Activated CD8-positive, alpha-beta memory T cell treated with anti-CD3 and anti-CD28 coated beads for 4 hours (primary cell): ENCODE measurements at places on chromosomes 7 and 10.

- DNase-seq: no peak
Measured at GRCh38 chr10:10498781-10499180, 518.9 kb upstream of the CELF2 start.

GRCh38 chr7:140983802-140984201 is 30.9 kb downstream of the MRPS33 start:
- DNase-seq: no peak

DNA sequence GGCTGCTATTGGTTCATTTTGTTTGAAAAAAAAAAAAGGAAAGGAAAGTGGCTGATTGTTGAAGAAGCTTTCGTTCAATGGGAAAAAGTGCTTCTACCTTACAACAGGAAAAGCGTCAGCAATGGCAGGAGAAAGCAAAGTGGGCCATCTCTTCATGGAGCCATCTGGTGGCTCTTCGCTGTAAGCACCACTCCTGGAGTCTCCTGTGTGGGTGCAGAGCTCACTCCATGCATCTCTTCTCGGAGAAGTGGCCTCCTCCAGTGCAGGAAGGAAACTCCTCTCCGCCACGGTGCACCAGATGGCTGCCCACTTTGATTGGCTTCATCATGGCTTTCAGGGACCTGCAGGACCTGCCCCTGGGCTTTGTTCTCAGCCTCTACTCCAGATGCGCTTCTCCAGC is 250.9 kb downstream of the PTEN start:
- DNase-seq: no peak

- DNase-seq: no peak
Measured at GRCh38 chr10:72712136-72712535, 20.2 kb downstream of the MCU start.

DNA sequence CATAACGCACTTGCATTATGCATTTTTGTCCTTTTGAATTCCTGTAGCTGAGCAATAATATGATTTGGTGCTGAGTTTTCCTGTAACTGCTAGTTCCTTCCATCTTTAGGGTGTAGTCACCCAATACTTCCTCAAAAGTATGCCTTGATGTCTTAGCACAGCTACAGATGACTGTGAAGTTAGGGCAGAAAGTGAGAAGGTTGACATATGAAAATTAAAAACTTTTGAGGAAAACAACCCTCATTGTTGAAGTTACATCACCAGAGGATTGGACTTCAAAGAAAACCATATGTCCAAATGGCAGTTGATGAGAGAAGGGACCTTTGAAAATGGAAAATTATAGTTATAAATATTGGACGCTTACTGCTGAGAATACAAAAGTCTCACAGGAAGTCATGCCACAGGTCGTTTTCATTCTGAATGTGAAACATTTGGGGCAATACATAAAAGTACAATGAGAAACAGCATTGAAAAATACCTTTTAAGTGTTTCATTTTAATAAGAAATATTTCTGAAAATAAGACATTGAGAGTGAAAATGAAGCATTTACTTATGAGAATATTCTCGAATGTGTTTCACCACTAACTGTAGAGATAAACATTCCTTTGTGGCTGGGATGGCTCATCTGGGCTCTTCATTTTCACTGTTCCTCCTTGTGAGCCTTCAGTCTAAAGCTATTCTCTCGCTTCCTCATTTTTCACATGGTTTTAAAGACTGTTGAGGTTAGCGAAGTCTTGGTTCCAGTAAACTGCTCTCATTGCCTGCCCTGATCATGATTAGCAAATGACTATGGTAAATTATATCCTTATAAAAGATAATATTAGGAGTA is 61.4 kb upstream of the NME8 start:
- DNase-seq: no peak
